RPMI8226 (cell line): ENCODE measurements at places on chromosomes 3 and 15.

DNA sequence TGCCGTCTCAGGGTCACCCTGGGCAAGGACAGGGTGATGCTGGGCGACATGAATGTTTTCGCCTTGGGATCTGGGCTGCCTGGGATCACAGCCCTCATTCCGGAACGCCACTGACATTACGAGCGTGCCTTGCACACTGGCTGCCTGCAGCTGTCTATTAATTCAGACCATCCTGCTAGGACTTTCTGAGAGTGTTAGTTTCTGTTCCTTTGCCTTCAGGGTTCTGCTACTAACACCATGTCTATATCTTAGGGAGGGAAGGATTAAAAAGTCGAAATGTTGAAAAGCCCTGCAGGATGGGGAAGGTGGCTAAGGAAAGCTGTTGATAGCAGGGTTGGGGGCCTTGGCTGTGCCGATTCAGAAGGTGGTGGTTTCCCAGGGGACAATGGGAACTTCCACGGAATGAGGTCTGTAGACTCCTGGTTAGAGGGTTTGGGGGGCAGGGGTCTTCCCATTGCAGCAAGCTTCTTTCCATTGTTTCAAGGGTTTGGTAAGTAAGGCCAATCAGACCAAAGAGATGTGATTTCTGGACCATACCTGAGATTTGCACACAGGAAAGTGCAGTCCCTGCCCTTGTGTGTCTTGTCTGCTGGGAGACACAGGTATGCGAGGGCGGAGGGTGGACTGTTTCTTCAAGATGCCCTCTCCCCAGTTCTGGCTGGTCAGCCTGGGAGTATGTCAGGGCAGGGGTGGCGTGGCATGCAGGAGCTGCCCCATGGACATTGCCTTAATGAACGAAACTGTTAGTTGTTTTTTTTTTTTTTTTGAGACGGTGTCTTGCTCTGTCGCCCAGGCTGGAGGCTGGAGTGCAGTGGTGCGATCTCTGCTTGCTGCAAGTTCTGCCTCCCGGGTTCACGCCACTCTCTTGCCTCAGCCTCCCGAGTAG, 50.9 kb downstream of the RGMA start:
- no peak for DNase-seq

DNA sequence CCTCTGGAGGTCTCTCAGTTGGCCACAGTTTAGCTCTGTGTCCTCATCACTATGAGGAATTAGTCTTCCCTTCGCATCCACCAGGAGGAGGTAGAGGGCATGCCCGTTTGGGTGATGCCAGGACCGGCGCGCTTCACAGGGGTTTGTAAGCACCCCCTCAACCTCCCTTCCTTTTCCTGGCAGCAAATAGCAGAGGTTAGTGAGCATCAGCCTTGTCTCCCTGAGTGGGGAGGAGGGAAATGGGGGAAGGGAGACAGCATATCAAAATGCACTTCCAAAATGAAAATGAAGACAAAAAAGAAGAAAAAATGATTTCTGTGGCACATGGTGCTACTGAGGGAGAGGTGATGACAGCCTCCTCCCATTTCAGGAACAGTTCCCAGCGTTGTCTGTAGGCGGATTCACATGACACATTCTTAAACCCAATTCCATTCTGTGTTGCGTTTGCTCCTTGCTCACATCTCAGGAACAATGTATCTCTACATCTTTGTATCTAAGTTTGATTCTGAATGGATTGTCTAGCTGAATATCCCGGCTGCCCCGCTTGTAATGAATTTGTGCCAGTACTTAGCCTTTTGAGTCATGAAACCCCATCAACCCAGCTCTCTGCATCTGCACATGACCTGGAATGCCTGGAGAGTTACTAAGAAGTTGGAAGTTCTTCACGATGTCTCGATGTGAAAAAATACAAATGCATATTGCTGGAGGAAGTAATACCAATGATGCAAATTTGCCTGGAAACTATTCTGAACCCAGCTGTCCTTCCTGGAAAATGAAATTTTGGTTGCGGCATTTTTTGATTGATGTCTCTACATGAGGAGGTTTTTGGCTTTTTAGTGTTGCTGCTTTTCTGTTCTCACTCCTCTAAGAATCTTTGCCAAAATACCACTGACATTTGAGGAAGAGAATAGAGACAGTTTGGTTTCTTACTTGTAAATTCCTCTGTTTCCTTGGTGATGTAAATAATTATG, 45.2 kb downstream of the TYRO3 start:
- DNase-seq, result peak; percentile 61

DNA sequence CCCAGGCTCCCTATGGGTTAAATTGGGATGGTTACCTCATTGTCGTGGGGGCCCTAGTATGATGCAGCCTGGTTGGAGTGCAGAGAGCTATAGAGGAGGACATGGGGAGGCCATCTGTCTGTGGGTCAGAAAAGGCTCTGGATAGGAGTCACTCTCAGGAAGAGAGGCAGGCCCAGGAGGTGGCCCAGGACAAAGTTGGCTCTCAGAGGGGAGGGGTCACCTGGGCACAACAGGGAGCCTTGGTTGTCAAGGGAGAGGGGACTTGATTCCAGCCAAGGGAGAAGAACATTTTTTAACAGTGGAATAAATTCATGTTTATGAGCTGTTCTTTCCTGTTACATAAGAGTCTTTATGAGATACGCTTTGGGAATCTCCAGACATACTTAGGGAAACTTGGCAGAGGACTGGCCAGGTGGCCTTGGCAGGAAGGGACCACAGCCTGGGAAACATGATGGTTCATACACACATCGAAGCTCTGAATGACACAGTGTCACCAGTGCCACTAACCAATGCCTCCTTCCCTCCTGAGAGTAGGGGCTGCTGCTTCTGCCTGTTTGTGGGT, 27.5 kb upstream of the LCTL start:
- DNase-seq, result no peak

DNA sequence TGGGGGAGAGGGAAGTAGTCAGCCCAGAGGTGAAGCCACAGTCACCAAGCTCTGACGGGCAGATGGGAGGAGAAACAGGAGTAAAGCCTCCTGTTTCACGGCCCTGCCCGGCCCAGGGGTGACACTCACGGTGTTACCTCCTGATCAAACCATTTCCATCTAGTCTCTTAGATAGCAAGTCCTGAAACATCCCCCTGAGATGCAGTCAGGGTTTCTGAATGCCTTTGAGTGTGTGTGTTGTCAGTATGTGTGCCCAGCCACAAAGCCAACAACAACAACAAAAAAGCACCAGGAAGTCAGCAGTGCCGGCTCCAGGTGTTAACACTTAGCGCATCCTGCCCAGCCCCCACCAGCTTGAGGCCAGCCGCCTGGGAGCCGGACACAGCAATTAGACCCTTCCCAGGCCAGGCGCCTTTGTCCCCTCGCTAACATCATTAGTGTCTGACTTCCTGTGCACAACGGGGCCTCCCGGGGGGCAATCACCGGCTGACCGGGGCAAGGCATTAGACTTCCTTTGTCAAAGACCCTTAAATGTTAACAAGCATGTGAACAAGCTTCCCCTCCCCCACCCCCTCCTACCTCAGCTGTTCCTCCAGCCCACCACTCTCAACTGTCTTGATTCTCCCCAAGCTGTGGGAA, 34.5 kb downstream of the IL17RD start:
- DNase-seq, result no peak

GRCh38 chr3:190558796-190559195, 44.9 kb downstream of the IL1RAP start:
- peak; percentile 13 for DNase-seq

DNA sequence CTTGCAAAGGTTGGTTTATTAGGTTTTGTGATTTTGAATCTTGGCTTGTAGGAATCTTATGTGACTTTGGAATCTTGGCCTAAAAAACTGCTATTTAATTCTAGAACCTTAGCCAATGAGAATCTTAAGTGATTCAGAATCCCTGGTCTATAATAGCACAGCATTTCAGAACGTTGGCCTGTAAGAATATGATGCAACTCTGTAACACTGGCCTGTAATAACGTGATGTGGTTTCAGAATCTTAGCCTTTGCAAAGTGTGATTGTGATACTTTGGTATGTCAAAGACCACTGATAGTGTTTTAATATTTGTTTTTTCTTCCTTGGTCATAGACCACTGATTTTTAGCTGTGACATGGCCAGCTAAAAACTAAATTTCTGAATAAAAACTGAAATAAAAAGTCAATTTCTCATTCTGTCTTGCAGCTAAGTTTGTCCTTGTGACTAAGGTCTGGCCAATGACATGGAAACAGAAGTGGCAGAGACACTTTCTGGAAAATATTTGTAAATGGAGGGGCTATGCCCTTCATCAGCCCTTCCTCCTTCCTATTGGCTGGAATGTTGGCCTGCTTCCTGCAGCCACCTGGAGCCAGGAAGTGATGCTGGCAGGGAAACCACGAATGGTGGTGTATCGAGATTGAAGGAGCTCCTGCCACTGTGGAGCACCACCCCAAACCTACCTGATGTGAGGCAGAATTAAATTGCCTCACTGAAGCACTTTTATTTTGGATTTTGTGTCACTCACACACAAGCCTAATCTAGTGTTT, 42.3 kb upstream of the CORO2B start:
- no peak for DNase-seq

DNA sequence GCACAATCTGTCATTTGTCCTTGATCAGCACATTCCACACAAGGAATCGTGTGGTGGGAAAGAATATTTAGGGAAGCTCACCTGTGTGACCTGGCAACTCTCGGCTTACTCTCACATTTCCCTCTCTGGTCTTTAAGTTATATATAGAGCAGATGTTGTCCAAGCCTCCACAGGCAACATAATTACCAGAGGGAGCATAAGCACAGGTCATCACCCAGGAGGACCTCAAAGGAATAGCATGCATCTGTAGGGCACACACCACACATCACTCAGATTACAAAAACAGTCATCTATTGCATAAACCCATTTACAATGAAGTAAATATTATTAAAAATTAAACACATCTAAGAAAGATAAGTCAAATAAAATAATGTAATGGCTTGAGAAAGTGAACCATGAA, 36.5 kb downstream of the GNB4 start:
- DNase-seq, result no peak

DNA sequence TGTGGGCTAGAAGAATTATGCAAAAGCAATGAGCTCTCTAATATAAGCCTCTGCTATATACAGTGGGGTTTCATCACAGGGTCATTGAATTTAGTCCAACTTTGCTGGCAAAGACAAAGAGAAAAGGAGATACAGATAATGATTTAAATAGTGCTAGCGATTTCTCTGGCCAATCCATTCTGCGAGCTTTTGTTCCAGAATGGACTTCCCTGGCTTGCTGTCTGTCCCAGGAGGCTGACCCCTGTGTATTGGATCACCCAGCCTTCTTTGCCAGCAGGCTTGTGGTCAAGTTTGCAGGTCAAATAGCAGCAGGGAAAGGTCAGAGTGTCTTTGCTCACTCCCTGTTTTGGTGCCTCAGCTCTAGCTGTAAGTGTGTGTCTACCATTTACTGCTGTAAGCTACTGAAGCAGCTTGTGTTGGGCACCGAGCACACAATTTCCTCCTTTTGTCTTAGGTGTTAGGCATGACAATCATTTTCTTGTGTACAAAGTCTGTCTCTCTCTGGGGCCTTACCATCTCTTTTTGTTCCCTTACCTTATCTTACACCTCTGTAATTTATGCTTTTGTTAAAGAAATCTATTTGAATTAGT, 55.7 kb downstream of the UNC13C start:
- no peak for DNase-seq

DNA sequence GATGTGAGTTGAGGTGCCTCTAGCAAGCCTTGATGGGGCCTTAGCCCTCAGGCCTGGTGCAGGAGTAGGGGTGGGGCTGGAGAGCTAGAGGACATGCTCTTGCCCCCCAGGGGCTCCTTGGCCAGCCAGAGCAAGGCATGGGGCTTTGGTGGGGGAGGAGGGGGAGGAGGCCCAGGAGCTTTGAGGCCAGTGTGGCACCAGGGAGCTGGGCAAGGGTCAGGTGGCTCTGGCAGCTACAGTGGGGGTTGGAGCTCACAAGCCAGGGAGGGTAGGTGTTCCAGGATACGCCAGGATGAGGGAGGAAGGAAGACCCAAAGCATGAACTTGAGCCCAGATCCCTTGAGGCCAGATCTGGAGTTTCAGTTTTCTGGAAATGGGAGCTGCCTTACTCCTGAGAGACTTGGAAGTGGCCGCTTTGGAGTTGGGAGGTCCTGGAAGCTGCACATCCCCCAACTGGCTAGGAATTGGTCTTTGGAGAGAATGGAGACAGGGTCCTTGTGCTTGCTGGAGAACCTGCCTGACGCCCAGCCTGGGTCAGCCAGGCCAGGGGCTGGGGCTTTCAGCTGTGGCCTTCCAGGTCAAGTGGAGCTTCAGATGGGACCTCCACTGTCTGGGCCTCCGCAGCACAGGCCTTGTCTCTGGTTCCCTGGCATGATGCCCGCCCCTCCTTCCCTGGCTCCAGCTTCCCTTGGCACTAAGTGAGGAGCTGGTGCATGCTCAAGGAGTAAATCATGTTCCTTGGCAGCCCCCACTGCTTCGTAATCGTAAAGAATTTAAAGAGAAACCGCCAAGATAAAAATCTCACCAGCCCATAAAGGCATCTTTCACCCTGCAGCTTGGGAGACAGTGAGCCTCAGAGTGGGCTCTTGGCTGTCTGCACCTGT, 8.7 kb downstream of the SEMA3F start:
- DNase-seq, result no peak

DNA sequence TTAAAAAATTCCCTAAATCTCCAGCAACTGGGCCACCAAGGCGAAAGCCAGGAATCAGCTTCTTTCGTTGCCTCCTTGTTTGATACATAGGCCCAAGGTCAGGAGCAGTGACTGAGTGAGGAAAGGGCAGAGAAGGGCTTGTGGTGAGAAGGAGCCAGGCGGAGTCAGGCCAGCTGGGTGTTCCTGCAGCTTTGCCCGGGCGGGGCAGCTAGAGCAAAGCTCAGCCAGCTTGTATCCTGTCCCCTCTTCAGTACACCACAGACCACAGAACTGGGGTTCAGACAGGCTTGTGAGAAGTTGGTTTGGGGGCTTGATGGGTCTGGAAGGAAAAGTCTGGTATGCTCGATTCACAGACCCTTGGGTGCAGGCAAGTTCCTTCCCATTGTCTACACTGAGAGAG, 52.6 kb downstream of the CCK start:
- DNase-seq, result no peak

GRCh38 chr3:107753494-107753893, 230.7 kb downstream of the BBX start:
- DNase-seq, result peak; percentile 35

- no peak for DNase-seq
Measured at GRCh38 chr3:123112232-123112631, 45.4 kb downstream of the PDIA5 start.

GRCh38 chr3:185161761-185162160, 8.9 kb upstream of the C3orf70 start:
- DNase-seq, result no peak

DNA sequence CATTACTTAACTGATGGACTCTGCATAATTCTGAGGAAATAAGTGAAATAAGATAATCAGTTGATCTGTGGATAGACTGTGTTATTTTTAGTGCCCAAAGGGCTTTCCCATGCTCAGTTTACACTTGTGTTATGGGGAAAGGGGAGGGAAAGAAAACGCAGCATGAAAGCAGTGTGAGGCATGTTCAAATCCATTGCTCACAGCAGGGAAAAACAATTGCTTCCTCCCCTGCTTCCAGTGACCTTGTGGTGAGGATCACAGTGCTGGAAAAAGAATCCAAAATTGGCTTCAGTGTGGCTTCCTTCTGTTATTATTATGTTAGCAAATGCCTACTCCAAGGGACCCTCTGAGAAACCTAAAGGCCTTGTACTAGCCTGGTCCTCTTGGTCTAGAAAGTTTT, 285.1 kb upstream of the CDIN1 start:
- no peak for DNase-seq

GRCh38 chr15:69165637-69166025, 5.2 kb downstream of the GLCE start:
- no peak for DNase-seq
